GM12892 (cell line): ENCODE measurements at places on chromosomes 6 and 20.

DNA sequence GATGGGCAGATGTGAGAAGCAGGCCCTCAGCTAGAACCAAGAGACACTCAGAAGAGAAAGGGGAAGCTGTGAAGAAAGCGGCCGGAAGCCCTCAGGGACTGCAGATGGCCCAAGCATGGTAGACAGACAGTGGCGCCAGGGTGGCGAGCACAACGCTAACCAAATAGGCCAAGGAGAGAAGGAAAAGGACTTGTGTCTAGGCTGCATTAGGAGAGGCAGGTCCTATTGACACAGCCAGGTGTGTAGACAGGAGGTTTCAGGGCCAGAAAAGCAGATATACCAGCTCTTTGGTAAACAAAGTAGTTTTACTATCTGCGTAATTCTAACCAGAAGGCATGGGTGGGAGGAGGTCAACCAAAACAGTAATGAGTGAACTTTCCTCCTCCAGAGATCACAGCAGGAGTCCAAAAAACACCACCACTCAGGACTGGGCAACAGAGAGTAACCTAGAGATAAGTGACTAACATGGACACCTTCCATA lies 15.8 kb upstream of the MAP7 start:
- DNase-seq = no peak

DNA sequence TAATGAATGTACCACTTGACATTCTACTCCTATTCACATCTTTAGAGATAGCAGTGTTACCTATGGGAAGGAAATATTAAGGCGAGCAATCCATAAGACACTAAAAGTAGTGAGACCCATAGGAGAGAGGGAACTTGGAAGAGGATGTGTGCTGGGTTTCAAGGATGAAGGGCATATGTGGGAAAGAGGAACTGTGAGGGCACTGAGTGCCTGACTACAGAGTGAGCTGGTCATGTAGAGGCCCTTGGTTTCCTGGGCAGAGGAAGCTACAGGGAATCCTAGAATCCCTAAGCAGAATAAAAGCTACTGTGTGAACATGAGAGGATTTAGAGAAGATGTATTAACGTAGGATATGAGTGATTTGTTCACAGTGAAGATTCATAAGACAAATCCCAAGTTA lies 262.8 kb downstream of the FARS2 start:
- no peak for DNase-seq

GRCh38 chr6:147244832-147245231 lies 40.6 kb downstream of the STXBP5 start:
- no peak for DNase-seq

DNA sequence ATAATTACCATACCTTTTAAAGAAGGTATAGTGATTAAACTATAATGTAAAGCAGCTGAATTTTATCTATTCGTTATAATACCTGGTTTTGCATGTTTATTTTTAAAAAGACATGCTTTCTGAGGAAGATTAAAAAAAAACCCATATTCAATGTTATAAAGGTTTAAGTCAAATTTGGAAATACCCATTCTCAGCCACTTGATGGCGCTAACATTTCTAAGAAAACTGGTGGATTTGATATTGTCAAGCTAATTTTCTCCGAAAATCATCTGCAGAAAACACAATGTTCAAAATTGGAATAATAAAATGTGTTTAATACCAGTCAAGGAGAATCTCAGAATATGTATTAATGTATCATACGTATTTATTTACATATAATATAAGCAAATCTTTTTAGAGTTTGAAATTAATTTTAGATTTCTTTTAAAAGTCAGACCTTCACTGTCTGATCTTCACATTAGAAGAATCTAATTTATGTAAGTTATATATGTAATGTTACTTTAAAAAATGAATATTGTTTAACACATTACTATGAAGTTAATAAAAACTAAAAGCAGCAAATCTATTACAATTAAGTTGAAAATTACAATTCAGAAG lies 35.0 kb downstream of the SHPRH start:
- no peak for DNase-seq

DNA sequence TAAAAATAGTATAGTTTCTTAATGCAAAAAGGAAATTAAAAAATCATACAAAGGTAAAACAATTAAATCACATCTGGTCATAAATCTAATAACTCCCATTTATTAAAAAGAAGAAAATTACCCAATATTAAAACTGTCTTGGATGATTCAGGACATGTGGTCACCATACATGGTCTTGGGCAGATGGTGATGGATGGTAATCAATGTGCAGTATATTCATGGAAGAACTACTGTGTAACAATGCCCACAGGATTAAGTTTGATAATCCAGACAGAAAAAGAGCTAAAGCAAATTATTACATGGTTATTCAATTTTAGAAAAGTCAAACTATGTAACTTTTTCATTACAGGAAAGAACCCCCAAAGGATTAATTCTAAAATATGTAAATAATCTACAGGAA lies 480.6 kb downstream of the QKI start:
- DNase-seq = no peak

- DNase-seq = no peak
Measured at GRCh38 chr20:61353261-61354000, 101.4 kb downstream of the CDH4 start.

DNA sequence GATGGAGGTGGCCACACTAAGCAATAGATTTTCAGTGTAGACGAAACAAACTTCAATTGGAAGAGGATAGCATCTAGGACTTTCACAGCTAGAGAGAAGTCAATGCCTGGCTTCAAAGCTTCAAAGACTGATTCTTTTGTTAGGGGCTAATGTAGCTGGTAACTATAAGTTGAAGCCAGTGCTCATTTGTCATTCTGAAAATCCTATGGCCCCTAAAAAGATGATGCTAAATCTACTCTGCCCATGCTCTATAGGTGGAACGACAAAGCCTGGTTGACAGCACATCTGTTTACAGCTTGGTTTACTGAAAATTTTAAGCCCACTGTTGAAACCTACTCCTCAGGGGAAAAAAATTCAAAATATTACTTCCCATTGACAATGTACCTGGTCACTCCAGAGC lies 226.7 kb downstream of the BCAS1 start:
- no peak for DNase-seq

- no peak for DNase-seq
Measured at GRCh38 chr6:20811109-20811761, 277.0 kb downstream of the CDKAL1 start.

DNA sequence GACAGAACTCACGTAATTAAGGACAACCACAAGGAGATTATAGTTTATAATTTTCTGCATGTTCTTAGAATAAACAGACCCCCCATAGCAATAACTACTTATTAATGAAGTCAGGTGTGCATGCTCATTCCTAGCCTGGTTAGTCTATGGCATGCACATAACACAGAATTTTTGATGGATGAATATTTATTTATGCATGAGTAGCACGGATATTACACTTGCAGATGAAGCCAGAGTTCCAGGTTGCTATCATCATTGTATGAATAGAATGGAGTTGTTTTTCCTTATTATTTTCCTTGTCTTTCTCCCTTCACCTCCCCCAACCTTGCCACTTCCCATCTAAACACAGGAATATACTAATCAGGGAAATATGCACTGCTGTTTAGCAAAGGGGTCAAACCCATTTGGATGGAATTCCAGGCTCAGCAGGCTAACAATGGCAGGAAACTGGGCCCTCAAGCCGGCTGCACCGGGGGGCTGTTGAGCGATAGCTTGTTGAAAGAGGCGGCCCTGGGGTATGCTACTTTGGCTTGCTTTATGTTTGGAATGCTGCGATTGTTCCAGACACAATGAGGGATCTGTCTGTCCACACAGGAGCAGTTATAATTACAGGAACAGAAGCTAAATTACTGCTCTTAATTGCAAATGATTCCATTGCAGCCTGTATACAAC lies 112.6 kb downstream of the TMEM170B start:
- DNase-seq = no peak

GRCh38 chr6:2103765-2104523 lies 141.5 kb downstream of the GMDS start:
- no peak for DNase-seq

DNA sequence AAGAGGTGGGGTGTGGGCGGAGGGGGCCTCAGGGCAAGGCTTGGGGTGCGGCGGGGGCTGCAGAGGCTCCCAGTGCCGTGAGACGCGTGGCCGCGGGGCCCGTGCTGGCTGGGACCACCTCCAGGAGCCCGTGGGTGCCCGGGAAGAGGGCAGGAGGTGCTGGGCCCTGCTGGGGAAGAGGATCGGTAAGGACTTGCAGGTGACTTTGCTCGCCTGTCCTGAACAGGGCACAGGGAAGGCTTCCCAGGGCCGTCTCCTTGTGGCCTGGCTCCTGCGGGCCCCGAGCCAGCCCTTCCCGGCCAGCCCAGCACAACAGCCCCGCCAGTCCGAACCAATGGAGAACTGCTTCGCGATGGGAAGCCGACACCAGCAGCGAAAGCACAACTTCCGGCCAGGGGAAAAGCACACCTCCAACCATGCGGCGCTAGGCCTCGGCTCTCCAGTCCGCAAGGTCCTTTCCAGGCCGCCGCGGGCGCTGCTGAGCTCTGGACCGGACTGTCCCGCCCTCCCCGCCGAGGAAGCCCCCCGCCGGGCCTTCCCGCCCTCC lies 32.3 kb downstream of the IRF4 start:
- DNase-seq = no peak

DNA sequence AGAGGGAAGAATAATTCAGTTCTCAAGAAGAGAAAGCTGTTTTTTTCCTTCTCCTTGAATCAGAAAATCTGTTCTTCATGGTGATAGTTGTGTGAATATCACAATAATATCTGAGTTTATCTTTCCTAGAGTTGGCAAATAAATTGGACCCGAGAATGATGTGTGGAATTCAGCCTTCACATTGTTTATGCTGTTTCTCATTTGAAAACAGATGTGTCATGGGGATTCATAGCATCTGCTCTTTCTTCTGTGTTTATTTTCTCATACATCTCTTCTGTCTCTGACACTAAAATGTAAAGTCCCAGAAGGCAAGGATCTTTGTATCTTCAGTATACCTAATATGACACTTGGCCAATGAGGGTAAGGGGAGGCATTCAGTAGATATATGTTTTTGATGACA lies 103.6 kb upstream of the SGK1 start:
- DNase-seq = no peak

DNA sequence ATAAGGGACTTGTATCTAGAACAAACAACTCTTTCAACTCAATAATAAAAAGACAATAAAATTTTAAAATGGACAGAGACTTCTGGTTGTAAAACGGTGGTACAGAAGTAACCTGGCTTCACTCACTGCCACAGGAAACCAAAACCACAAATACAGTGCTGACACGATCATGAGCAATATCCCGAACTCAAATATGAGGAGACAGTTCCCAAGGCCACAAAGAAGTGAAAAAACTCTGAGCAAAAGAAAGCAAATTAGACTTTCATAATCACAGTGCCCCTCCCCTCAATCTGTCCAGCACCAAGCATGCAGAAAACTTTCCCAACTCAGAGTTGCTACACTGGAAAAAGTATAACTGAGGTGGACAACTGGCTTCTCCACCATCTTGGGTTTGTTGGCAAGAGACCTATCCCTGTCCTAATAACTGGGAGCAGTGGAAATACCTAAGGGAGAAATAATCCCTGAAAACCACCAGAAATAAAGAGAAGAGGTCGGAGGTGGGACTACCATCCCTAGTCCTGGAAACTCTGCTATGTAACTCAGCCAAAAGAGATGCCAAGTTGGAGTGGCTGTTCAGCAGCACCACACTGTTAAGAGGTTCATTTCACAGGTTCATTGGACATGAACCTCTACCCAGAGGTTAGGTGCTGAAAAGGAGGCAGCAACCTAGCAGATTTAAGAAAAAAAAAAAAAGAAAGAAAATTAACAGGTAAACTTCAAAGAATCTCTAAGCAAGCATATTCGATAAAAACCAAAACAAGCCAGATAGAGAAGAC lies 55.5 kb downstream of the REV3L start:
- no peak for DNase-seq

DNA sequence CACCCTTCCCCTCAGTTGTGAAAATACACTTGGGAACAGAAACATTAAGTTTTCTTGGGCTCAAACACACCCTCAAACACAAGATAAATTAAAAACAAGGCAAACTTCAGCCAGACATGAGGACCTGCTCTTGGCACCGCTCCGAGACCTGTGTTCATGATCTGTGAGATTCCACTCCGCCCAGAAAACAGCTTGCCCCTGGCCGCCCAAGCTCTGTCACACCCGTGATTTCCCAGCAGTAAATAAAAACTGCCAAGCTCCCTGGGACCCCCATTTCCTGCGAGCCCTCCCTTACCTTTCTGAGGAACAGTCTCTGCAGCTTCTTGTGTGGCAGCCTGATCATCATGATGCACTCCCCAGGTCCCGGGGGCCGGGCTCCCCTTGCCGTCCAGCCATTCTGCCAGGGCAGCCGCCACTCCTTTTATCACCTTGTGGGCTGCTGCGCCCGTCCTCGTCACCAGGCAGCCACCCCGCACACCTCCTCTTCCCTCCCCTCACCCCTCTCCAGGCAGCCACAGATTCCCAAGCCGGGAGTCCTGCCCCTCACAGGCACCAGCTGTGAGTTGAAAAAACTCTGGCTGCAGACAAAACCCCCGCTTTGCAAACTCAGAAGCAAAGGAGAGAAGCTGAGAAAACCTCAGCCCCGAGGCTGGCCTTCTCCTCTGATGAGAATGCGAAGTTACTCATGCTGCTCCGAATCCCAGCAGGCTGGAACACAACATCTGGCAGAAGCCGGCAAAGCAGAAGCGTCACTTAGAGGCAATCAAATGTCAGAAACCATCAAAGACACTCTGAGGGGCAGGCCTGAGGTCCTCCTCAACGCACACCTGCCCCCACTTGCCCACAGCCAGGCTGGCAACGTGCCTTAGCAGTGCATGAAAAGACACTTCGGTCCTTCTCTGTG lies 130.4 kb upstream of the RPS6KA2 start:
- DNase-seq = no peak

DNA sequence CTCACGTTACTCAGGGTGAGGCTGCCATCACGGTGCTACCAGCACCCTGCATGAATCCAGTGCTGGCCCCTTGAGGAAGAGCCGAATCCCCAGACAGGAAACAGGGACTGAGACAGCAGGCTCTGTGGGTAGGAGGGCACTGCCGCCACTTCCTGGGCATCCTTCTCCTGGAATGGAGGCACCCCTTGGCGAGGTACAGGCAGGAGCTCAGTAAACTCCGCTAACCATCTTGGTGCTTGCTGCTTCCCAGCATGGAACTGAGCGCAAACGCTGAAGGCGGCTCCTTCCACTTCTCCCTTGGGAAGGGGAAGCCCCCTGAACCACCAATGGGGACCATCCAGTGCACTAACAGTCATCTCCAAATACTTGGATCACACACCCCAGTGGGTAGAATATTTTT lies 13.5 kb upstream of the CCDC167 start:
- no peak for DNase-seq

DNA sequence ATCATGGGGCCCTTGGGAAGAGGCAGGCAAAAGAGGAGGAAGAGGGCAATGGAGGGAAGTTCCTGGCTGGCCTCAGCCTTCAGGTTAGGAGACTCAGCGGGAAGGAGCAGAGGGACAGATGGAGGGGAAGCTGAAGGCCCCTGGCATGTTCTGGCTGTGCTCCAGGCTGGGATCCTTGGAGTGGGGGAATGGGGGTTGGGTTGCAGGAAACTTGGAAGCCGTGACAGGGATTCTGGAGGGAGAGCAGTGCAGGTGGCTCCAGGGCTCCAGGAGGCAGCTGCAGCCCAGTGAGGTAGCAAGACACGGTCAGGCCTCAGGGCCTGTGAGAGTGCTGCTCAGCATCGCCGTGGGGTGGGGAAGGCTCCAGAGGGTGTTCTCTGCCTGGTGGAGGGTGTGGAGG lies 64.6 kb upstream of the SCP2D1 start:
- DNase-seq = no peak

- no peak for DNase-seq
Measured at GRCh38 chr6:92188016-92188415, 1231.3 kb downstream of the EPHA7 start.

- DNase-seq = no peak
Measured at GRCh38 chr6:127539272-127539671, 20.1 kb upstream of the MTCL3 start.

GRCh38 chr6:159045801-159046200 lies 1.0 kb upstream of the TAGAP start:
- DNase-seq = no peak

- DNase-seq = no peak
Measured at GRCh38 chr6:142458836-142459235, 157.0 kb downstream of the ADGRG6 start.
